ENCODE measurements at places on chromosomes 16 and 17. TPM values are rescaled to one million over a fixed set of nuclear protein-coding genes. Genes with fewer than 3 reads are reported as not detected.

TBC1D28 gene
- not detected for total RNA-seq

TNRC6C gene
- total RNA-seq = 19.7 TPM

ZFHX3 gene
- 9.6 TPM for total RNA-seq

TNK1 gene
- total RNA-seq = 1.8 TPM

LRRC46 gene
- 0.63 TPM for total RNA-seq

CES5A gene
- total RNA-seq = not detected

KRTAP9-4 gene
- total RNA-seq = not detected

ZNF174 gene
- total RNA-seq = 10.1 TPM

BCL6B gene
- total RNA-seq = 13.7 TPM

Measured in left ventricle myocardium inferior (tissue), 1 donor.